T-helper 17 cell (primary cell): ENCODE measurements at places on chromosomes 1 and 21.
A peak's percentile ranks its signal among the peaks of the same experiment; 100 is the strongest.

DNA sequence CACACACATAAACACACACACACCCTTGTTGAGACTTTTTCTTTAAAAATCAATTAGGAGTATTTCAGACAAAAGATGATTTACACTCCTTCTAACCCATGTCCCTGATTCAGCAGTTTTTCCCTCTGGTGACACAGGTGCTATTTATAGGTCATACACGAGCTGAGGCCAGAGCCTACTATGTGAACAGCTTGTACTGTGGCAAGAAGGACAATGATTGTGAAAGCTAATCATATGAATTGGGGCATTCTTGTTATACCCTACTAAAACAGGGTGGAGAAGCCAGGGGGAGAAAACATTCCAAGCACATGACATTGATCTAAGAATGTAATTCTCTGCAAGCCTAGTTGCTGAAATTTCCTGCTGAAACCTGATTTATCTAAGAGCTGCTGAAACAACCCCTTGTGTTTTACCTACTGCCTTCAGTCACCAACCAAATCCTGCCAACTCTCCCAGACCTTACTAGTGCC lies 60.3 kb downstream of the XCL1 start:
- H3K36me3 ChIP-seq = no peaks in the 10 kb centered on the region
- no peak for DNase-seq
- no peak overlapping the region for H3K4me3 ChIP-seq

- H3K27ac ChIP-seq = peak overlapping the region; percentile 89
- H3K27me3 ChIP-seq = no peaks in the 10 kb centered on the region
- peaks cover 36% of the 10 kb centered on the region for H3K4me1 ChIP-seq
- no peaks in the 10 kb centered on the region for H3K36me3 ChIP-seq
Measured at GRCh38 chr1:844472-845026, 79.2 kb upstream of the SAMD11 start.

- H3K27me3 ChIP-seq = no peaks in the 10 kb centered on the region
Measured at GRCh38 chr1:12294076-12294475, 64.2 kb downstream of the VPS13D start.

GRCh38 chr21:34071683-34072082 lies 1.7 kb upstream of the MRPS6 start:
- H3K27ac ChIP-seq = peak overlapping the region; percentile 91
- H3K27me3 ChIP-seq = no peaks in the 10 kb centered on the region
- H3K36me3 ChIP-seq = peaks cover 4% of the 10 kb centered on the region
- DNase-seq = no peak
- peaks cover 24% of the 10 kb centered on the region for H3K4me1 ChIP-seq

- H3K4me3 ChIP-seq = no peak overlapping the region
- H3K4me1 ChIP-seq = peaks cover 27% of the 10 kb centered on the region
- no peaks in the 10 kb centered on the region for H3K27me3 ChIP-seq
- no peak for DNase-seq
Measured at GRCh38 chr1:235009074-235009473, 119.6 kb downstream of the TOMM20 start.

GRCh38 chr21:31011412-31011811 lies 26.9 kb downstream of the KRTAP19-8 start:
- H3K27ac ChIP-seq = peak overlapping the region; percentile 41
- no peaks in the 10 kb centered on the region for H3K27me3 ChIP-seq
- peaks cover 2% of the 10 kb centered on the region for H3K36me3 ChIP-seq
- peak overlapping the region; percentile 2 for H3K4me3 ChIP-seq
- H3K4me1 ChIP-seq = peaks cover 30% of the 10 kb centered on the region

GRCh38 chr1:203028784-203029553 lies 2.7 kb downstream of the PPFIA4 start:
- peaks cover 5% of the 10 kb centered on the region for H3K27me3 ChIP-seq
- H3K4me1 ChIP-seq = peaks cover 13% of the 10 kb centered on the region
- DNase-seq = no peak
- H3K36me3 ChIP-seq = peaks cover under 1% of the 10 kb centered on the region
- H3K27ac ChIP-seq = no peak overlapping the region
- peak overlapping the region; percentile 28 for H3K4me3 ChIP-seq
